ENCODE measurements at places on chromosomes 12 and 14.
A peak's percentile ranks its signal among the peaks of the same experiment; 100 is the strongest.

- no peak for DNase-seq
Measured at GRCh38 chr12:131196220-131196619, 242.5 kb downstream of the ADGRD1 start.

- no peak for DNase-seq
Measured at GRCh38 chr12:112480931-112481330, 62.2 kb downstream of the PTPN11 start.

DNA sequence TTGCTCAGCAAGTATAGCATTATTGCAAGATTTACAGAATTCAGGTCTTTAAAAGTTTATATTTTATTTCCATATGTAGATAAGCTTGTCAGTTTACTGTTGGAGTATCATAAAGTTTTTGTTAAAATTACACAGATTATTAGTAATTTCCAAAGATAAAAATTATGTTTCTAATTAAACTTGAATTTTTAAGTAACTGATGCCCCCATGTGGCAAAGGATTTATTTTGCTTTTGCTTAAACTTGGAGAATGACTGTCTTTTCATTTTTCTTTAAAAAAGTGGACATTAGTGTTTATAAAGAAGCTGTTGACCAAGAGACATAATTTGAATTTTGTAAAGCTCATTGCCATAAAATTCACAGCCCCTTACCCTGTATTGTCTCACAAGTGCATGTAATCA is 45.8 kb downstream of the ETNK1 start:
- no peak for DNase-seq

DNA sequence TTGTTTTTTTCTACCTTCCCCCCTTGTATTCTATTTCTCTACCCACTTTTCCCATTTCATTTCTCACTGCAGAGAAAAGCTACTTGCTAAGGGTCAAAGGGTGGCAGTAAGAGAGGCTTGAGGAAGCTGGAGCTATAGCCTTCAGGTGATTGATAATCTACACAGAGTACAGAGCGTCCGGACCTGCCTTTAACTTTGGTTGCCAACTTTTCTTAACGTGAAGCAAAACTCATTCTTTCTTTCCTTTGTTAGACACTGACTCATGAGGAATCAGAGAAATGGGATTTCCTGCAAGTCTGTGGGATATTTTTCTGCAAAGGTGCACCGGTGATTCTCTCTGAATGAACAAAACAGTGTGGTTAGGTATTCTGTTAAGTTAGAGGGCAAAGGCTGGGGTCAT is 133.3 kb downstream of the RMST start:
- no peak for DNase-seq

DNA sequence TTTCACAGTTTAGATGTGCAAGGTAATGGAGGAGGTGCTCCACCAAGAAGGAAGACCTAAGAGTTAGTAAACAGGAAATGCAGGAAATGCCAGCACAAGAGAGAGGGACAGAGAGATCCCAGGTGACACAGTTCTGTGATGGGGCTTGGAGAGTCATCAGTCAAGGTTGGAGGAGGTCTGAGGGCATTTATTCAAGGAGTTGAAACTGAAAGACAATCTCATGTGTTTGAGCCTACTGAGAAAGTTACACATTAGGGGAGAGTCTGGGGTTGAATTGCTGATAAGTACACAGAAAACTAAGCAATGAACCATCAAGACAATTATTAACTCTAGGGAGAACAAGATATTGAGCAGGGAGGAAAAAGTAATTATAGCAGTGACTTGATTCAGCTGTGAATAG is 138.5 kb downstream of the ANO6 start:
- DNase-seq = no peak

DNA sequence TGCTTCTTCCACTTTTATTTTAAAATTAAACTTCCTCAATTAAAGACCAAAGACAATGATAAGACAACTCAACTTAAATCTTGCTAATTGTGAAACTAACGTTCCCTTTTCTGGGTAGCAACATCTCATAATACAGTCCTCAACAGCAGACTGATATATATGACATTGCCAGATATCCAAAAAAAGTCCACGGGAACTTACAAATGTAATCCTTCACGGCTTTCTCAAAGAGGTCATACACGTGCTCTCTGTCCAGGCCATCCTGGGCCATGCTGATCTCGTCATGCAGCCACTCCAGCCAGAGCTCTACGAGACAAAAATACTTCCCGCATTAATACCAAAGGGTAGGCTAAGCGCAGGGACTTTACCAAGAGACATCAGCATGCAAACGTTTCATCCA is 13.3 kb downstream of the SART3 start:
- DNase-seq = peak; percentile 45

DNA sequence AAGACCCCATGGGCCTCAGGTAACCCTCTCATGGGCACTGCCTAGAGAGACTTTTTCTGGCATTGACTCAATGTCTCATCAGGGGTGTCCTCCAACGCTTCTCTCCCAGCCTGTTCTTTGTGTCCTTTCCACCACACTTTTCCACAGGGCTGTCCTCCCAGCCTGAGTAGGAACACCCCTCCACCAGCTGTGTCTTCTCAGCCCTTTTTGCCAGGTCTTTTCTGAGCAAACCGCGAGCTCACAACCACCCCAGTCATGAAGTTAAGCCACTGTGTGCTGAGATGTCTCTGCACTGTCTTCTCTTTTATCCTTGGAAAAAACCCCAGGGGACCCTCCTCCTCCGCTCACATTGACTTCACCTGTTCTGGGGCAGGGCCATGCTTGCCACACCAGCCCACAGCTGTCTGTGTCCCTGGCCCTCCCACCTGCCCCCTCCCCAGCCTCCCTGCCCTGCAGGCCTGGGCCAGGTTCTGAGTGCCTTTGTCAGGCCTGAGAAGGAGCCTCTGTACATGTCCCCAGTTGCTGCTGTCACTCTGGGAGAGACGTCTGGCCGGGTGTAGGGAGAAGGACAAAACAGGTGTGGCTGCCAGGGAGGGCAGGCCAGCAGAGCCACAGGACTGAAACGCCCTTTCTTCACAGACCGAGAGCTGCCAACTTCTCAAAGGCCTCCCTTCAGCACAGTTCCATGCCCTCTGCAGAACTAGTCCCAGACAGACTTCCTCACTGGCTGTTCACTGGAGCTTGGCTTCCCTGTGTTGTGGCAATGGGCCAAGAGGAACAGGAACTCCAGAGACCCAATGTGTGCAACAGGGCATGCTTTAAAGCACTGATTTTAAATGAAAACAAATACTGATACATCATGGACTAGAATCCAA is 50.5 kb upstream of the PNMA1 start:
- DNase-seq = peak; percentile 94

DNA sequence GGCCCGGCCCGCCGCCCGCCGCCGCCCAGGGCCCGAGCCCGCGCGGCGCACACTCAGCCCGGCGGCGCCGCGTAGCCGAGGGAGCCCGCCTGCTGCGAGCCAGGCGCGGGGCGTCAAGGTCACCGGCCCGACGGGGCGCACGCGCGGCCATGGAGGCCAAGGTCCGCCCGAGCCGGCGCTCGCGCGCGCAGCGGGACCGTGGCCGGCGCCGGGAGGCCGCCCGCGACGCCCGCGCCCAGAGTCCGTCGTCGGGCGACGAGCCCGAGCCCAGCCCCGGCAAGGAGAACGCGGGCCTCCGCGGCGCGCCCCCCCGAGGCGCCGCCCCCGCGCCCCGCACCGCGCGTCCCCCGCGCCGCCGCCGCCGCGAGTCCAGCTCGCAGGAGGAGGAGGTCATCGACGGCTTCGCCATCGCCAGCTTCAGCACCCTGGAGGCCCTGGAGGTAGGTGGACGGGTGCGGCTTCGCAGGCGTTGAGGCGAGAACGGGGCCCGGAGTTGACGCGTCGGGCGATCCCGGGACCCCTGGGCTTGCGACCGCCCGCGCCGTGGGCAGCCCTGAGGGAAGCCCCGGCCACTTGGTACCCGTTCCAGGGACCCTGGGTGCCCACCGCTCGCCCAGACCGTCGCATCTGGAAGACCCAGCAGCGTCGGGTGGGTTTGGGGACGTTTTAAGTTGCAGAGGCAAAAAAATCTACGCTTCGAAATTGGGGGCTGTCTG is 629 bp downstream of the FBRSL1 start:
- peak; percentile 66 for DNase-seq
